ENCODE measurements at places on chromosomes 3 and 15.
A peak's percentile ranks its signal among the peaks of the same experiment; 100 is the strongest.

- no peak for DNase-seq
Observed at GRCh38 chr3:163384383-163384782, 1693.9 kb downstream of the SI start.

GRCh38 chr3:133474251-133474801 is 74.5 kb downstream of the BFSP2 start:
- DNase-seq: no peak

DNA sequence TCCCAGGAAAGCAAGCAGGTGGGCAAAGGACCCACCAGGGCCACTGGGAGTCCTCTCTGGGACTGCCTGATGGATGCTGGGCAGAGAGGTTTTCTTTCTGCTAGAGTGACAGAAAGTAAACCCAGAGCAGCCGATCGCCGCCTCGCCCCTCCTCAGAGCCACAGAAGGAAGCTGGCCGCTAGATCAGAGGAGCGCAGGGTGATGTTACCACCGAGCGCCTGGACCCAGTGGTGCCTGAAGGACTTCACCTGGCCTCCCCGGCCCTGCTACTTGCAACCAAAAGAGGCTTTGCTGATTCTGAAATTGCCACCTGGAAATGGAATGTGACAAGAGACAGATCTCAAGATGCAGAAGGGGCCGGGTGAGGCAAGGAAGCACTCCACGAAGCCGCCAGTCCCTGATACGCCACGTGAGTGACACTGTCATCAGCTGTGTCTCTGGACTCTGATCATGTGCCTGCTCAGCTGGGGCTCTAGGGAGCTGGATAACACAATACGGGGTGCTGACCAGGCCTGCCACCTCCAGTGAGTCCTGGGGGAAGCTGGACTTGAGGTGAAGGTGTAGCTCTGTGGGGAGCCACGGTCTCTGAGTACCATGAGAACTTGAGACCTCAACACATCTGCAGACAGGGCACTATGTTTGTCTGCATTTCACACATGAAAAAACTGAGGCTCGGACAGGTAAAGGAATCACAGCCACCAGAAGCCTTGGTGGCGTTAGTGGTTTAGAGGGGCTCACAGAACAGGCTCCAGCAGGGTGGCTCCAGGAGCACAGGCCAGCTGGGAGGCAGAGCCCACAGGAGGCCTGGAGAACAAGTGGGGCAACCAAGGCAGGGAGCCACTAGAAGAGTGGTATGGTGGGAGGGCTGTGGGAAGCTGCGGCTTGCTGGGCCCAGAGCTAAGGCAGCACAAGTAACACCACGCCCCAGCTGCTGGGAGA is 137.9 kb upstream of the PRR20G start:
- no peak for DNase-seq

DNA sequence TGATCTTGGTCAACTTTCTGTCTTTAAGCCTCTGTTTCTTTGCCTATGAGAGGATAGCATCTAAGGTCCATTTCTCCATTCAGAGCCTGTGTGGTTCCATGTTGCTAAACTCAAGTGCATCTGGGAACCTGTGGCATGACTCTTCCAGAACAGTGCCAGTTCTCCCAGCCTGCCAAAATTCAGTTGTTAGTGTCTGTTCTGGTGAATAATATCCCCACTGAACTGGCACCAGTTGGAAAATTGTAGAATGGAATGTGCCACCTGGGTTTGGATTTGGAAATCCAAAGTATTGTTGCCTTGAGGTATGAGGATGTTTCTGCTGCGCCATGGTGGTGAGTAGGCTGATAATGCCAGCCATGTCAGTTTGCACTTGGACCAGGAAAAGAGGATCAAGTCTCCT is 31.3 kb downstream of the TIMP4 start:
- DNase-seq: no peak

DNA sequence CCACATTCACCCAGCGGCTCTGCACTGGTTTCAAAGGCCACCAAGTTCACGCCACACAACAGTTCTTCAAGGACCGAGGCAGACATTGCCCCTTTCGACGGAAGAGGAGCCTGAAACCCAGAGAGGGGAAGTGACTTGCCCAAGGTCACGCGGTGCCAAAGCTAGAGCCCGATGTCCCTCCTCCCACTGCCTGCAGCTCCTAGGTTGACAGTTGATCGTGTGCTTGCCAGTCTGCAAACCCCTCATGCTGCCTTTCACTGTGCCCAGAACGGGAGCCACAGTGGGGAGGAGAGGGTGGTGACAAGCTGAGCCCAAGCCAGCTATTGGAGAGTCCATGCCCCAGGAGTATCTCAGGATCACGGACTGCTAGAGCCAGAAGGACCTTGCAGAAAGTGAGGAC is 230.9 kb downstream of the XXYLT1 start:
- DNase-seq: no peak

DNA sequence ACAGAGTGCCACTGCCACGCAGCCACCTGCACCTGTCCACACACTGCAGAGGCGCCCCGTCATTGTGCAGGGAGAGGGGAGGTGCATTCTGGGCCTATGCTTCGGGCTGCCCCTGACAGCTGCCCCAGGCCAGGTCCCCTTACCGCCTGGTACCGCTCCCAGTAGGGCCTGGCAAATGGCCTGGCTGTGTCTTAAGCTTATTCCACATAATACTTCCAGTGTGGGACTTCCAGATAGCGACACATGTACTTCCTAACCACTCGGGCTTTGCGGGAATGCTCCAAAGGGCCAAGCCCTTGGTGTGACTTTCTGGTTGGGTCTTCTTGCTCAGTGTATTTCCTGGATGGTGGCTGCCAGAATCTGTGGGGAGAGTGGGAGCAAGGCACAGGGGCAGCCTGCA is 254.3 kb upstream of the CHRNA7 start:
- no peak for DNase-seq

DNA sequence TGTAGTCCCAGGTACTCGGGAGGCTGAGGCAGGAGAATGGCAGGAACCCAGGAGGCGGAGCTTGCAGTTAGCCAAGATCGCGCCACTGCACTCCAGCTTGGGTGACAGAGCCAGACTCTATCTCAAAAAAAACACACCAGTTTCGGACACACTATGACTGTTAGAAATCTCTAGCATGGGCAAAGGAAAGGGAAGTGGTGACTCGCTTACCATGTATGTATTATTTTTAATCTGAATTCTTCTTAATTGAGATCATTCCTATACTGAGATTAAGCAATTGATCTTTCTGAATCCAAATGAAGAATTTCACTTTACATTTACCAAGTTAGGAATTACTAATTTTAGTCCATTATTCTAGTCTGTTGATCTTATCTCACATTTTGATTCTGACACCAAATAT is 459.2 kb upstream of the ALCAM start:
- no peak for DNase-seq

- no peak for DNase-seq
Observed at GRCh38 chr15:57619746-57620145, 28.0 kb downstream of the MYZAP start.

DNA sequence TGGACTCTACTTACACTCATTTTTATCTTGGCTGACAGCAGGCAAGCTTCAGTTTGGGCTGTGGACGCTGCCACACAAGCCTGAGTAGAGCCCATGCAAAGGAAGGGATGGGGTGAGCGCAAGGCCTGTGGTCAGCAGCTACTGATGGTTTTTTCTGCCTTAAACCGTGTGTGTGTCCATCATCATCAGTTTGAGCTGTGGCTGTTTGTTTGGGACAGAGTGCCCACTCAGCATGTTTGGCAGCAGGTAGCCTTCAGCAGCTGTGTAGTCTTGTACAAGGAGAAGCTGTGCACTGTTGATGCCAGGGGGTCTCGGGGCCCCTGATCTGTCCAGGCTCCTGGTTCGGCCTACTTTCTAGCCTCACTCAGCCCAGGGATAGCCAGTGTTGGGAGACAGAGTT is 3.5 kb downstream of the RBM15B start:
- DNase-seq: no peak

GRCh38 chr3:187211532-187212195 is 14.4 kb downstream of the RTP1 start:
- no peak for DNase-seq

DNA sequence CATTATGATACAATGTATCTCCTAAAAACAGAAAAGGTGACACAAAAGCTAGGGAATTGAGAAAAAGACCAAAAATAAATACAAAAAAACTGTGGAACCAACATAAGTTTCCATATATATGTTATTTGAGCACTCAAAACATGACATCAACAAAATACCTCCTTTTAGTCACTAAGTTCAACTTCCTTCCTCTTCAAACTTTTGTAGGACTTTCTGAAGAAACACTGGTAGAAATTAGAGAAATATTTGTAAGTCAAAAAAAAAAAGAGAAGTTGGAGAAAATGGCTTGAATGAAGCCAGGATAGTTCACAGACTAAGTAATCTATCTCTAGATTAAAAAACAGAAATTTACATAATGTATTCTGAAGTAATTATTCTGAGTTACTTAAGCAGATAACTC is 208.4 kb upstream of the ALCAM start:
- DNase-seq: no peak

DNA sequence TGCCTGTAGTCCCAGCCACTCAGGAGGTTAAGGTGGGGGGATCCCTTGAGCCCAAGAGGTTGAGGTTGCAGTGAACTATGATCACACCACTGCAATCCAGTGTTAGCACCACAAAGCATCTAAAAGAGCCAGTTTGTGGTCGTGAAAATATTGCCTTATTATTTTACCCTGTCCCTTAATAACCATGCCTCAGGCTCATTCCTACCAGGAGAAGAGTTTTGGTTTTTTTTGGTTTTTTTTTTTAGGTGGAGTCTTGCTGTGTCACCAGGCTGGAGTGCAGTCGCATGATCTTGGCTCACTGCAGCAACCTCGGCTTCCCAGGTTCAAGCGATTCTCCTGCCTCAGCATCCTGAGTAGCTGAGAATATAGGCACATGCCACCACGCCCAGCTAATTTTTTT is 17.9 kb upstream of the AVEN start:
- DNase-seq: no peak

DNA sequence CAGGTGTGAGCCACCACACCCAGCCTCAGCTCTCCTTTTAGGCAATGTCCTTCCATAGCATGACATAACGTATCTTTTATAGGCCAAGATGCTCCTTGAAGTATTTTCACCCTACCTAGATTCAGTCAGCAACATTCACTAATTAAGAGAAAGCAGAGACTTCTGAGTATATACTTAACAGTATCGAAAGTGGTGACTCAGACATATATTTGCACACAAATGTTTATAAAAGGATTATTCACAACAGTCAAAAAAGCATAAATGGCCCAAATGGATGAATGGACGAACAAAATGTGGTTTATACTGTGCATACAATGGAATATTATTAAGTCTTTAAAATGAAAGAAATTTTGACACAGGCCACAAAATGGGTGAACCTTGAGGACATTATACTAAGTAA is 108.6 kb downstream of the ZNF385D start:
- DNase-seq: no peak

- no peak for DNase-seq
Observed at GRCh38 chr3:130709671-130710070, 37.0 kb downstream of the PIK3R4 start.

GRCh38 chr3:142944342-142944741 is 19.1 kb downstream of the PAQR9 start:
- DNase-seq: peak; percentile 33

GRCh38 chr15:84876269-84876668 is 8.2 kb upstream of the SLC28A1 start:
- no peak for DNase-seq

DNA sequence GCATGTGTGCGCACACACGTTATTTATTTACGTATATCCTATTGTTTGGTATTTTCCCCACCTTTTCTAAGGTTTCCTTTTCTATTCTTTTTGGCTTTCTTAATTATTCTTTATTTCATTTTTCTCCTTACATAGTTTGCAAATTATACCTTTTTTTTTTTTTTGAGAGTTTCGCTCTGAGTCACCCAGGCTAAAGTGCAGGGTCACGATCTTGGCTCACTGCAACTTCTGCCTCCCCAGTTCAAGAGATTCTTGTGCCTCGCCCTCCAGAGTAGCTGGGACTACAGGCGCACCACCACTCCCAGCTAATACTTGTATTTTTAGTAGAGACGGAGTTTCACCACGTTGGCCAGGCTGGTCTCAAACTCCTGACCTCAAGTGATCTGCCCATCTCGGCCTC is 20.0 kb upstream of the CILP start:
- DNase-seq: no peak

- DNase-seq: no peak
Observed at GRCh38 chr15:52290800-52291199, 4.8 kb downstream of the MYO5C start.
